ENCODE measurements at places on chromosomes 2 and 18.

GRCh38 chr2:169294001-169294675, 68.2 kb downstream of the LRP2 start:
- DNase-seq = no peak
- H3K27me3 ChIP-seq = no peaks in the 10 kb centered on the region
- H3K4me1 ChIP-seq = no peaks in the 10 kb centered on the region
- H3K4me3 ChIP-seq = no peak overlapping the region
- H3K27ac ChIP-seq = no peak overlapping the region

- H3K36me3 ChIP-seq = no peaks in the 10 kb centered on the region
- DNase-seq = no peak
- peaks cover 5% of the 10 kb centered on the region for H3K4me1 ChIP-seq
- no peak overlapping the region for H3K27ac ChIP-seq
- no peak overlapping the region for H3K4me3 ChIP-seq
Observed at GRCh38 chr2:105381101-105381668, 17.7 kb downstream of the FHL2 start.

- no peaks in the 10 kb centered on the region for H3K27me3 ChIP-seq
- no peaks in the 10 kb centered on the region for H3K36me3 ChIP-seq
- no peak overlapping the region for H3K4me3 ChIP-seq
- DNase-seq = no peak
Observed at GRCh38 chr18:39555496-39555895, 1989.9 kb upstream of the CELF4 start.

GRCh38 chr2:106531676-106532214, 44.6 kb downstream of the CD8B2 start:
- peaks cover 2% of the 10 kb centered on the region for H3K27me3 ChIP-seq
- no peak overlapping the region for H3K27ac ChIP-seq
- DNase-seq = no peak

- H3K4me3 ChIP-seq = no peak overlapping the region
- H3K4me1 ChIP-seq = peaks cover 2% of the 10 kb centered on the region
Observed at GRCh38 chr2:232878855-232879617, 9.0 kb downstream of the SNORC start.

- H3K4me3 ChIP-seq = peak overlapping the region; percentile 14
- DNase-seq = peak; percentile 43
- H3K4me1 ChIP-seq = peaks cover 33% of the 10 kb centered on the region
- peak overlapping the region; percentile 43 for H3K27ac ChIP-seq
- H3K27me3 ChIP-seq = peaks cover 7% of the 10 kb centered on the region
Observed at GRCh38 chr2:2698182-2699120, 367.4 kb upstream of the MYT1L start.

- H3K27me3 ChIP-seq = no peaks in the 10 kb centered on the region
- no peaks in the 10 kb centered on the region for H3K36me3 ChIP-seq
- no peaks in the 10 kb centered on the region for H3K4me1 ChIP-seq
Observed at GRCh38 chr2:222761888-222762287, 90.4 kb downstream of the MOGAT1 start.

DNA sequence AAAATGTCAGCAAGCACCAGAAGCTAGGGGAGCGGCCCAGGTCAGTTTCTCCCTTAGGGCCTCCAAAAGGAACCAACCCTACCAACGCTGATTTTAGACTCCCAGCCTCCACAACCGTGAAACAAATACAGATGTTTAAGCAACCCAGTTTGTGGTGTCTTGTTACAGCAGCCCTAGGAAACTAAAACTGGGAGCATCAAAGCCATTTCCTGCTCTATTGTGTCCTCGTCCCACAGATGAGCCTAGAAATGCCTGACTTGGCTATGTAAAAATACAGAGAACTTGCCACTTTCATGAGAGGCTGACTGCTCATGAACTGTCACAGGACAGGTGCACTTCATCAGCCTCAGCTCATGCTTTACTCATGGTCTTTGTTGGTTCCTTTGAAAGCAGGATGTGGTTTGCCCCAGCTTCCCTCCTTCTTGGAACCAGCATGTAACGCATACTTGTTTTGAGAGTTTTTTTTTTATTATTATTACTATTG, 97.6 kb upstream of the SLC39A10 start:
- H3K27me3 ChIP-seq = no peaks in the 10 kb centered on the region
- H3K27ac ChIP-seq = no peak overlapping the region
- H3K36me3 ChIP-seq = no peaks in the 10 kb centered on the region
- no peak for DNase-seq
- no peaks in the 10 kb centered on the region for H3K4me1 ChIP-seq

GRCh38 chr2:29336341-29337241, 221.4 kb downstream of the CLIP4 start:
- H3K4me1 ChIP-seq = peaks cover 12% of the 10 kb centered on the region
- peaks cover 1% of the 10 kb centered on the region for H3K27me3 ChIP-seq
- no peaks in the 10 kb centered on the region for H3K36me3 ChIP-seq

DNA sequence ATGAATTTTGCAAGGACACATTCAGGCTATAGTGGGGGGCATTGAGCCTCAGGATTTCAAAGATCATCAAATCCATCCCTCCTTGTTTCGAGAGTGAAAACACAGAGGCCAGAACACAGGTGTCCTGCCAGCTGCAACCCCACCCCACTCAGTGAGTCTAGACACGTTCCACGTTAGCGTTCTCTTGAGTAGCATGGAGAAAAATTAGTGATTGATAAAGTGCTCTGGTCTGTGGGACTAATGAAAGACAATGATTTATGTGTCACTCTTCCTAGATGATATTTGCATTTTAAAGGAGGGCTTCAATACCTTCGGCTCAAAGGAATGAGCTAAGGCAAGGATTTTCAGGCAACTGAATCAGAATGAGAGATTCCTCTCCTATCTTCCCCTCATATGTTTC, 43.8 kb downstream of the SLC4A3 start:
- H3K36me3 ChIP-seq = no peaks in the 10 kb centered on the region
- H3K4me3 ChIP-seq = no peak overlapping the region
- H3K27me3 ChIP-seq = peaks cover 4% of the 10 kb centered on the region
- no peak for DNase-seq

GRCh38 chr2:169107645-169108044, 38.3 kb downstream of the DHRS9 start:
- no peak overlapping the region for H3K4me3 ChIP-seq
- H3K4me1 ChIP-seq = no peaks in the 10 kb centered on the region
- H3K36me3 ChIP-seq = no peaks in the 10 kb centered on the region
- no peak overlapping the region for H3K27ac ChIP-seq
- no peaks in the 10 kb centered on the region for H3K27me3 ChIP-seq
- no peak for DNase-seq

DNA sequence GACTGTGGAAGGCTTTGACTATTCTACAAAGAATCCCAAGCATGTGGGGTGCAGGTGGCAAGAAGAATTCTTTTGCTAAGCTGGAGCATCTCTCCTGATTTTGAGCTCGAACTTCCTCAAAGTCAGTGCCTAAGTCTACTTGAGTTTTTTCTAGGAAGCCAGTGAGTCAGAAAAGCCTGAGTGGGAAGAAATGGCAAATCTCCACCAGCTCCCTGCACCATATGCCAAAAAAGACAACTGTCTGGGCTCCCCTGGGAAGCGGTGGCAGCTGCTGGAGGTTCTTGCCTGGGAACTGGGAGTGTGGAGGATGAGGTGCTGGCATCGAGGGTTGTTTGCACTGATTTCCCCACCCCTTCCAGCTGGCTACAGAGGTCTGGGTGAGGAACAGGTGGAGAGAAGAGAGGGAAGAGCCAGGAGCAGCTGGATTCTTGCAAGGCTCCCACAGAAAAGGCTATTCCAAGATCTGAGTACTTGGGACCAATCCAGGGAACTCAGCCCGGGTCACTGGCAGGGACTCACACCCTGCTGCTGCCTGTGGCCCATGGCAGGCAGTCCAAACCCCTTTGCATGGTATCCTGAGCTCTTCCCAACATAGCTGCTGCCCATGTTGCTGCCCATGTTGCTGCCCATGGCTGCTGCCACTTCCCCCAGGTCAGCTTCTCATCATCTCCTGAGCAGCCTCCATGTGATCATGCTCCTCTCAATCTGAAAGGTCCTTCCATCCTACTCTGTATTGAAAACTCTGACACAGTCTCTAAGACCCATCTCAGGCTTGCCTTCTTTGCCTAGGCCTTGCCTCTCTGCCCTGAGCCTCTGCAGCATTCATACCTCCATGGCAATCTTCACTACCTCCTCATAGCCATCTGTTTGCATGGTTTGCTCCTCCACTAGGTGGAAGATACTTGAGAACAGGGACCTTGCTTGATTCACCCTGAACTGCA, 128.3 kb upstream of the SPATS2L start:
- H3K4me1 ChIP-seq = peaks cover 32% of the 10 kb centered on the region
- DNase-seq = no peak
- peaks cover 4% of the 10 kb centered on the region for H3K36me3 ChIP-seq
- peak overlapping the region; percentile 89 for H3K27ac ChIP-seq

DNA sequence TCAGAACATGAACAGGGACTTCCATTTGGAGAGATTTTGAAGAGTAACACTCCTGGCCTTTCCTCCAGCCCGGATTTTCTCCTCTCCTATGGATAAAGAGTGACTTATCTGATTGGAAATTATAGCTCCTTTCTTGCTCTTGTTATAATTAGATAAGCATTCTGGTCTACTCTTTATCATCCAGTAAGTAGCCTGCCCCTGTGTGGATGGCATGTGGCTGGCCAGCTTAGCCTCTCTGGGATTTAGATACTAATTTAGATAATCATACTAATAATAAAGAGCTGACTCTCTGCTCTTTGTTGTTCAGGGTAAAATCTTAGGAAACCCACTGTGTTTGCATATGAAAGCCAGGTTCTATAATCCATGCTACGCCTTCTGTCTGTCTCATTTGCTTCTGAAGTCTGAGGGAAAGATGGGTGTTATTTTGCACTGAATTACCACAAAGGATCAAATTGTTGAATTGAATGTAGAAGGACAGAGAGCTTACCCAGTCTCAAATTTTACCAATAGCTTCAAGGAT, 438.8 kb downstream of the SPAG16 start:
- H3K36me3 ChIP-seq = no peaks in the 10 kb centered on the region
- no peak overlapping the region for H3K27ac ChIP-seq
- H3K4me1 ChIP-seq = peaks cover 5% of the 10 kb centered on the region
- H3K4me3 ChIP-seq = no peak overlapping the region
- peaks cover 2% of the 10 kb centered on the region for H3K27me3 ChIP-seq
- no peak for DNase-seq

DNA sequence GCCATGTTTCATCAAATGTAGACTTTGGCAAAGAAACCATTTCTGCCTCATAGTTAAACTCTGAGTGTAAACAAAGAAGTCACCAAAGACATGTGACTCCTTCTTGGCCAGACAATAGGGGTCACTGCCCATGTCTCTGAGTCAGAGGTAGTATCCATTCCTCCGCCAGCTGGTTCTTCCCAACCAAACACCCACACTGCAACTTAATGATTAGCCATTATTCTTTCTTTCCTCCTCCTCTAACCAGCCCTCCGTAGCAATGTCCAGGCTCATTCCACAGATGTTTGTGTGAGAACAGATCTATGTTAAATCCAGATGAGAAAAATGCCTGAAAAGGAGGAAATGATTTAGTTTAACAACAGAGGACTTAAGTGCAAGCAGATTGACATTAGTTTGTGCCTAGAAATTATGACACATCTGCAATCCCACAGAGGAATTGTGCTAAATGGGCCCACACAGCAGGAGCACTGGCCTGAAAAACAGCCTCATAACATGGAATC, 127.9 kb upstream of the SH3BP4 start:
- no peaks in the 10 kb centered on the region for H3K4me1 ChIP-seq
- H3K36me3 ChIP-seq = peaks cover 5% of the 10 kb centered on the region
- DNase-seq = no peak
- H3K27ac ChIP-seq = no peak overlapping the region
- H3K27me3 ChIP-seq = peaks cover 1% of the 10 kb centered on the region
- H3K4me3 ChIP-seq = no peak overlapping the region

GRCh38 chr18:76970770-76971559, 148.6 kb downstream of the ZNF236 start:
- no peak for DNase-seq
- no peak overlapping the region for H3K27ac ChIP-seq
- H3K4me3 ChIP-seq = no peak overlapping the region
- H3K36me3 ChIP-seq = peaks cover 5% of the 10 kb centered on the region
- peaks cover 15% of the 10 kb centered on the region for H3K4me1 ChIP-seq
- H3K27me3 ChIP-seq = peaks cover 2% of the 10 kb centered on the region

DNA sequence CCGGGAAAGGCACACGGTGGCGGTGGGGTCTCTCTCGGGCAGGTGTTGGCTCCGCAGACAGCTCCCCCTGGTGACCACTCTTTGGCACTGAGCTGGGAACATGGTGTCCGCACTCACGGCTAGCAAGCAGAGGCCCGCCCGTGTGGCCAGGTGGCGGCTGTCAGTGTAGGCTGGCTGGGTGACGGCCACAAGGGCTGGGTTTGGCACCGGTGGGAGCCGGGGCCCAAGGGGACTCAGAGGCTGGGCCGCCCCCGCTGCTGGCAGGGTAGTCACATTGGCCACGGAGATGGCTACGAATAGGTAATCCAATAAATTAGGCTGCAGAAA, 1071.7 kb downstream of the RPIA start:
- H3K27me3 ChIP-seq = peaks cover 15% of the 10 kb centered on the region
- H3K4me1 ChIP-seq = no peaks in the 10 kb centered on the region
- H3K36me3 ChIP-seq = peaks cover 8% of the 10 kb centered on the region

DNA sequence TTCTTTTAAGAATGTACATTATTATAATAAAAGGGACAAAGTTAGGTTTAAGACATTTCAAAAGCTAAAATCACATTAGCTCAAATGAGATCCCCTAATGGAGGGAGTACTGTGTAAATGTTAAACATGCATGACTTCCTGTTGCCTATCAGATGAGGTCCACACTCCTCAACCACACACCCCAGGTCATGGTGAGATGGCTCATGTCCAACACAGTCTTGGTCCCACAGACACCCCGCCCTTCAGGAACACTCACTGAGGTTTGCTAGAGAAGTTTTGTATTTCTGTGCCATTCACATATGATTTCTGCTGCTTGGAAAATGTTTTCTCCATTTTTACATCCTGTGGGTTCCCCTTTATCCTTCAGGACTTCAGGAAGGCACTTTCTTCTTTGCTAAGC, 491.0 kb downstream of the SOX11 start:
- no peak overlapping the region for H3K27ac ChIP-seq
- no peak for DNase-seq
- no peaks in the 10 kb centered on the region for H3K36me3 ChIP-seq
- no peaks in the 10 kb centered on the region for H3K27me3 ChIP-seq
- H3K4me1 ChIP-seq = peaks cover 10% of the 10 kb centered on the region

DNA sequence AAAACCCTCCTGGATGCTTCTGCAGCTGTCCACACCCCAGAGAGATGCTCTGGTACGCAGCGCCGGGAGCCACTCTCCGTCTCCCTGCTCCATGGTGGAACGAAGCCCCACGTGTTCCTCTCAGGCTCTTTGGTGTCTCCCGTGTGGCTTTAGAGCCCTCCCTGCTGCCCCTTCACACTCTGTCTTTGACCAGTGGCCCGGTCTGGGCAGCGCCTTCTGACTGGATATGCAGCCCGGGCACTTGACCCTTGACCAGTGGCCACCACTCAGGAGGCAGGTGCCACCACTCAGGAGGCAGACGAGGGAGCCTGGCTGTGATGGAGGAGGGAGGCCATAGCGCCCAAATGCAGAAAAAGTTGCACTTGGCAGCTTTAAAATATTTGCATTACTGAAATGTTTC, 214.5 kb upstream of the SALL3 start:
- H3K27ac ChIP-seq = no peak overlapping the region
- H3K4me3 ChIP-seq = no peak overlapping the region
- no peaks in the 10 kb centered on the region for H3K36me3 ChIP-seq
- H3K27me3 ChIP-seq = peaks cover 5% of the 10 kb centered on the region

GRCh38 chr2:234373060-234373459, 123.8 kb downstream of the ARL4C start:
- no peak overlapping the region for H3K4me3 ChIP-seq
- peaks cover 48% of the 10 kb centered on the region for H3K4me1 ChIP-seq
- no peak for DNase-seq
- H3K27me3 ChIP-seq = peaks cover 6% of the 10 kb centered on the region

- H3K27me3 ChIP-seq = no peaks in the 10 kb centered on the region
- no peaks in the 10 kb centered on the region for H3K36me3 ChIP-seq
- H3K4me3 ChIP-seq = no peak overlapping the region
- H3K4me1 ChIP-seq = no peaks in the 10 kb centered on the region
- no peak overlapping the region for H3K27ac ChIP-seq
Observed at GRCh38 chr2:650343-651310, 26.6 kb downstream of the TMEM18 start.

Measured in glutamatergic neuron (in vitro differentiated cells).